ENCODE measurements at places on chromosomes 13 and 19.

GRCh38 chr13:56659041-56659471 lies 481.7 kb upstream of the PRR20A start:
- no peak for DNase-seq

DNA sequence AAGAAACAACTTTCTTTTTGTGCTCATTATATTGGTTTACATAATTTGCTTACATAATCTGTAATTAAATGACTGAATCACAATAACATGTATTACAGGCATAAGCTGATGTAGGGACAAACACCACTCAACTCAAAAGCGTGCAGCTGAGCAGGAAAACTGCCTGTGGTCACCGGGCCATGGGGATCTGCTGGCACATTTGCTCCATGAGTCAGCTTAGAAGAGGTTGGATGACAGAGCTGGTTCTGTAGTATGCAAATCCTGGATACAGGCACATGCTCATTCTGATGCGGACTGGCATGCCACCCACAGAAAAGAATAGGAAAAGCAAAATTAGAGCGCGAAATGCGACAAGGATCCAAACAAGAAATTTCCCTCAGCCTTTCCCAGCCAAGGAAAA lies 128.6 kb downstream of the USP12 start:
- DNase-seq = no peak

DNA sequence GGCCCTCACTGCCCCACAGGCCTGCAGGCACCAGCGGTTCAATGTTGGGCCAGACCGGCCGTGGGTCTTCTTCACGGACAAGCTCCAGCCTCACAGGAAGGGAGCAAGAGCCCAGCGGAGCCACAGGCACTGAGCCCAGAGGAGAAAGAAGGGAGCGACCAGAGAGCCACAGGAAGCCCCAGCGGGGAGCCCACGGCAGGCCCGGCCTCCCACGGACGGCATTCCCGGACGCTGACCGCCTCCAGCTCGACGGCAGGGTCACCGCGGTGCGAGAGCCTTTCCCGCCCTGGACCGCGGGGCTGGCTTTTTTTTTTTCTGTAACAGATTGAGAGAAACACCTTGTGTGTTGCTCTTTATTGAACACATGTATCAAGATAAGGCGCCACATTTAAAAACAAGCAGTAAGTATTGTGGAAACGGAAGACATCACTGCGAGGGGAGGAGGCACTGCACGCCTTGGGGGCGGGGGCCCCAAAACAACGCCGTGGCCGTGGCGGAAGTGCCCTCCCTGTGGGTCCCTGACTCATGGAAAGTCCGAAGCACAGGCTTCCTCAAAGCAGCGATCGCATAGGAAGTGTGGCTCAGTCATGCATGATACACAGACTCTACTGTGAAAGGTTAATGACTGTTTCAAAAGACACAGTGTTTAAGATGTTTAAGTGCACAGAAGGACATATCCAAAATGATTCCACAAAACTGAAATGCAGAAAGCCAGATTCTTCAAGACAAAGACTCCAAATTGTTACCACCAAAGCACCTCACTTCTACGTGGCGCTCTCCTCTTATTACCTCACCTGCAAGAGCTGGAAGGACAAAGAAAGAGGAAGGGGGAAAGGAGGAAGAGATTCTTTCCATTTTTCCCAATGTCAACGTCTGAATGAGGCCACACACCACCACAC lies 3.5 kb downstream of the RASA3 start:
- DNase-seq = peak; percentile 90

- no peak for DNase-seq
Measured at GRCh38 chr19:10468133-10468532, 35.0 kb downstream of the KEAP1 start.

- DNase-seq = no peak
Measured at GRCh38 chr13:102657630-102658029, 37.2 kb downstream of the METTL21C start.
